Activated CD4-positive, alpha-beta T cell treated with anti-CD3 and anti-CD28 coated beads for 24 hours (primary cell): ENCODE measurements at places on chromosomes 12 and 14.

DNA sequence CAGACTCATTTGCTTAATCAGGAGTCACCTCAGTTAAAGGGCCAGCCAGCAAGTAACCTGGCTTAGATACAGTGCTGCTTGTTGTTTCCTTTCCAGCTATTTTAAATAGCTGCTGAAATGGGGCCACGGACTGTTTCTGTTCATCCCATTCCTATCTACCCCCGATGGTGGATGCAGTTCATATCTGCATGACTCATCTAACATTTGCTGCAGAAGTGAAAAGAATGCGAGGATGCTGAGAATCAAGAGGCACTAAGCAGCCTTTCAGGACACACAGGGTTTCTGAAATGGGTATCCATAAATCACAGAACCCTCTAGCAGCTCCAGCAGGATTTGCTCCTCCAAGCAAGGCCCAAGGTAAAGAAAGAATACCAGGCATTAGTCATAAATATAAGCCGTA is 60.2 kb upstream of the RTRAF start:
- no peak for DNase-seq

- DNase-seq: no peak
Measured at GRCh38 chr14:103101257-103101962, 6.9 kb downstream of the EXOC3L4 start.

GRCh38 chr12:124437121-124437520 is 130.3 kb downstream of the NCOR2 start:
- no peak for DNase-seq

GRCh38 chr12:4223273-4223845 is 50.2 kb upstream of the CCND2 start:
- no peak for DNase-seq

DNA sequence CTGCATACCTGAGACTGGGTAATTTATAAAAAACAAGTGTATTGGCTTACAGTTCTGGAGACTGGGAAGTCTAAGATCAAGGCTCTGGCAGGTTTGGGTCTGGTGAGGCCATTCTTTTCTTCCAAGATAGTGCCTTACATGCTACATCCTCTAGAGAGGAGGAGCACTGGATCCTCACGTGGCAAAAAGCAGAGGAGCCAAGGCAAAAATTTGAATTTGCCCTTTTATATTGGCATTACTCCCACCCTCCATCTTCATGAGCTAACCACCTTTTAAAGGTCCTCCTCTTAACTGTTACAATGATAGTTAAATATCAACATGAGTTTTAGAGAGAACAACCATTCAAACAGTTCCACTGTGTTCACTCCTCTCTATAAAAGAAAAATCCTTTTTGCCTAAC is 286.3 kb upstream of the SEL1L start:
- DNase-seq: no peak

DNA sequence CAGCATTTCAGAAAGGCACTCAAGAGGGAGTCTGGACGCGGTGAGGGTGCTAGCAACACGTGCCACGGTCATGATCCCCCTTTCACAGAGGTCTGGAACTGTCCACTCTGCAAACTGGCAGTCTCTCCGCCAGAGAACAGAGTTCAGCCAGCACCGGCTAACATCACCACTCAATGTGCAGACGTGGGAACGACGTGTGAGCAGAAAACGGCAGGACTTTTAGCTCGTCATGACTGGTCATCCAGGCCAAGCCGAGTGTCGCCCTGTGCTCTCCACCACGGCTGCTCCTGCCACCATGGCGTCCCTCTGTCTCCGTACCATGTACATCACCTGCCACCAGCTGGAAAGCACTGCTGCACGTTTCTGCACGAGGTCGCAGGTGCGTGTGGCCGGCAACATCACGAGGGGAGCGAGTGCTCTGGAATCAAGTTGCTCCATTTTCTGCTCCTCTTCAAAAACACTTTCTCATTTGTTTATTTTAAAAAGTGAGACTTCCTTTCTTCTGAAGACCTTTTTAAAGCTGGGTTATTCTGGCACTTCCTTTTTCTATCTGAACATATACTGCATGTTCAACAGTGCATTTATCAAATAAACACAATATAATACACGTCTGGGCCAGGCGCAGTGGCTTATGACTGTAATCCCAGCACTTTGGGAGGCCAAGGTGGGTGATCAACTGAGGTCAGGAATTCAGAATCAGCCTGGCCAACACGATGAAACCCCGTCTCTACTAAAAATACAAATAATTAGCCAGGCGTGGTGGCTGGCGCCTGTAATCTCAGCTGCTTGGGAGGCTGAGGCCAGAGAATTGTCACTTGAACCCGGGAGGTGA is 28.0 kb downstream of the SLC15A4 start:
- no peak for DNase-seq

GRCh38 chr12:83346333-83346732 is 659.6 kb downstream of the TMTC2 start:
- DNase-seq: no peak

- no peak for DNase-seq
Measured at GRCh38 chr12:98754095-98754494, 109.0 kb downstream of the APAF1 start.

GRCh38 chr12:49403971-49404450 is 36.7 kb downstream of the SPATS2 start:
- no peak for DNase-seq

DNA sequence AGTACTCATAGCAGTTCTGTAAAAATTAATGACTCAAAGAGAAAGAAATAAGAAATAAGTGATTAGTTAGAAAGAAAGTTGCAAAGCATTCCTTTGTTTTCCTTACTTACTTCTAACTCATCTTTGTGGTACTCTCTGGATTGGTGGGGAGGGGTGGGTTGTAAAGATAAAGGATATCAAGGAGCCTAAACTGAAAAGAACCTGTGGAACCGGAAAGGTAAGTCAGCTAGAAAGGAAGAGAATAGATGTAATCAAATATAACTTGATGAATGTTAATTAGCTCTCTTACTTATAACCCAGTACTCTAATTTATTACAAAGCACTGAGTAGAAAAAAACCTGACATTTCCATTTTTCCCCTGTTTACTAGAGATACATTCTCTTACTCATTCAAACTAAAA is 37.5 kb upstream of the KRR1 start:
- no peak for DNase-seq

DNA sequence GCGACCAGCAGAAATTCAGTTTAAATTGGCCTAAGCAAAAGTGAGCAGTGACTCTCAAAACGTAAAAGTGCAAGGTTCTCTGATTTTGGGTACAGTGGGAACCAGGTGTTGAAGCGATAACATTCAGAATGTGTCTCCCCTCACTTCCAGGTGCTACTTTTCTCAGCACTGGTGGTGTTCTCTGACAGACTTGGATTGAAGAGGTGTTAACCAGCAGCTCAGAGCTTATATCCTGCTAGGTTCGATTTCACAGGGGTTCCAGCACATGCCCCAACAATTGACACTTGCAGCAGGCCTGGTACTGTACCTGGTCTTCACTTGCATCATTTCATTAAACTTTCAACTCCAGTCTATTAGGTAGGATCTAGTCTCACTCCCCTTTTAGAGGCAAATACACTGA is 680.2 kb downstream of the VRK1 start:
- no peak for DNase-seq

DNA sequence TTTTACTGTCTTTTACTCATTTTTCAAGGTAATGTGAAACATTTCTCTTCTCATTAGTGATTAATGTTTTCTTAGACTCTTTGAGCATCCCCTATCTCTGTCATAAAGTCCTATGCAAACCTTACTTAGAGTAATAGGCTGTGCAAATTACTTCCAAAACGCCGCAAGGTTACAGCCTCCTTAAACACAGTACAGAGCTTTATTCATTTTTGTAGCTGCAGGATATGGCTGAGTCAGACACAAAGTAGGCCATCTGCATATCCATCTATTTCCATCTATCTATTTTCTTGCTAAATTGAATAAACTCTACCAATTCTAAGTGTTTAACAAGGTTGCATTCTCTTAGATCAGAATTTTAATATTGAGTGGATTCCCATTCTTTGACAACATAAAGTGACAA is 335.6 kb upstream of the SLC16A7 start:
- no peak for DNase-seq

- no peak for DNase-seq
Measured at GRCh38 chr14:61520576-61520975, 174.7 kb upstream of the HIF1A start.
